ENCODE measurements at places on chromosomes 5 and 9. TPM values are rescaled to one million over a fixed set of nuclear protein-coding genes. Genes with fewer than 3 reads are reported as not detected.
A peak's percentile ranks its signal among the peaks of the same experiment; 100 is the strongest.

KCNIP1 gene
- total RNA-seq = not detected

ARID3C gene
- not detected for total RNA-seq

ENDOG gene
- 28.2 TPM for total RNA-seq

AMBP gene
- total RNA-seq = not detected

CD274 gene
- total RNA-seq = 2.2 TPM

DNA sequence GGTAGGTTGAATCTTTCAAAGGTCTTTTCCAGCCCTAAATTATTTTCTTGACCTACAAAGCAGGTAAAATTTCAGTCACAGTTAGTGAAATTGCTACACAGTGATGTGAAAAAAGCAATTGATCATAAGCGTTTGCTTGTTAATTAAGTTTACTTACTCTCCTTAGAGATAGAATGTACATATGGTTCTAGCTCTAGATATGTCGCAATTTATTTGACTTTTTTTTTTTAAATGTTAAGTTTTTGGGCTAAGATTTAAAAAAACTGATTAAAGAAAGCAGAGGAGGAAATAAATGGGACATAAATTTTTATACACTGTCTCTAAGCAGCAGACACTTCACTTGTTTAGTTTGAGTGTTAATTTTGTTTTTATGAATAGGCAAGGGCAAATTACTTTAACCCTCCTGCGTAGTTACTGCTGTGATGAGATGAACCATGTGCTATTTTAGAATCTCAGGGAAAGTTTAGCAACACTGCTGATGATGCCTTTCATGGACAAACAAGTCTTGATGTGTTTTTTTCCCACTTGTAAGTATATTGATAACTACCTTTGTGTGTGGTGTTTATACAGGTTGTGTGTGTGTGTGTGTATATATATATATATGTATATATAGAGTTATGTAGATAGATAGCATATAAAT, 38.3 kb upstream of the FAM120AOS start:
- no peak for DNase-seq

DNA sequence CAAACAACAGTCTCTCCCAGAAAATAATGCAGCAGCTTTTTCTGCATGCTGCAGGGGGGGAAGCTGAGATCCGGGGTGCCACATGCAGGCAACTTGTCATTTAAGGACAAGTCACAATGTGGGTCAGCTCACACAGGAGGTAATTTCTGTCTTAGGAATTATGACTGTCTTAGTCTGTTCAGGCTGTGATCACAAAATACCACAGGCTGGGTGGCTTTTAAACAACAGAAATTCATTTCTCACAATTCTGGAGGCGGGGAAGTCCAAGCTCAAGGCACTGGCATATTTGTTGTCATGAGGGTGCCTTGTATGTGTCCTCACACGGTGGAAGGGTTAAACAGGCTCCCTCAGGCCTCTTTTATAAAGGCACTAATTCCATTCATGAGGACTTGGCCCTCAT, 127.7 kb downstream of the DIRAS2 start:
- no peak for DNase-seq

GRCh38 chr5:11069041-11069440, 308.0 kb upstream of the DAP start:
- DNase-seq = no peak

DNA sequence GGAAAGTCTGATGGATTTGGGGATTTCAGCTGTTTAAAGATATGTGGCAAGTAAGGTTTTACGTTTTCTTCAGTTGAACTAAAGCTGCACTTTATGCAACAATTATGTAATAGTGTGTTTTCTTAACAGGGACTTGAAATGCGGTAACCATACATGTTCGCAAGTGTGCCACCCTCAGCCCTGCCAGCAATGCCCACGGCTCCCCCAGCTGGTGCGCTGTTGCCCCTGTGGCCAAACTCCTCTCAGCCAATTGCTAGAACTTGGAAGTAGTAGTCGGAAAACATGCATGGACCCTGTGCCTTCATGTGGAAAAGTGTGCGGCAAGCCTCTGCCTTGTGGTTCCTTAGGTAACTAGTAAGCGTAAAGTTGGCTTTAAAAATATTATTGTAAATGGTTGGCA, 28.5 kb downstream of the NFX1 start:
- DNase-seq = no peak

DNA sequence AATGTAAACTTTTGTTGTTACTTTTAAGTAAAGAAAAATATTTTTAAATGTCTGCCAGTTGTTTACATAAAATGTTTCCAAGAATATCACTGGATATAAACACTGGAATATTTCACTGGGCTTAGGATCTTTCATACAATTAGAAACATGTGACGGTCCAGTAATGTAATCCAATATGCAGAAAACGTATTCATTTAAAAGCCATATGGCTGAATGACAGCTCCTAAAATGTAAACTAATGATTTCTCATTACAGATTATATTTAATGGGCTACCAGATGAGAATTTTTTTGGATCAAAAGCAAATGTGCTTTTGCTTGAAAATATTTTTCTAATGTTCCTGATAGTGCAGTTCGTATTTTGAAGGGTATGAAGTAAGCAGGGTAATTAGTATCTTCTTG, 124.3 kb downstream of the TTC39B start:
- DNase-seq = no peak

DNA sequence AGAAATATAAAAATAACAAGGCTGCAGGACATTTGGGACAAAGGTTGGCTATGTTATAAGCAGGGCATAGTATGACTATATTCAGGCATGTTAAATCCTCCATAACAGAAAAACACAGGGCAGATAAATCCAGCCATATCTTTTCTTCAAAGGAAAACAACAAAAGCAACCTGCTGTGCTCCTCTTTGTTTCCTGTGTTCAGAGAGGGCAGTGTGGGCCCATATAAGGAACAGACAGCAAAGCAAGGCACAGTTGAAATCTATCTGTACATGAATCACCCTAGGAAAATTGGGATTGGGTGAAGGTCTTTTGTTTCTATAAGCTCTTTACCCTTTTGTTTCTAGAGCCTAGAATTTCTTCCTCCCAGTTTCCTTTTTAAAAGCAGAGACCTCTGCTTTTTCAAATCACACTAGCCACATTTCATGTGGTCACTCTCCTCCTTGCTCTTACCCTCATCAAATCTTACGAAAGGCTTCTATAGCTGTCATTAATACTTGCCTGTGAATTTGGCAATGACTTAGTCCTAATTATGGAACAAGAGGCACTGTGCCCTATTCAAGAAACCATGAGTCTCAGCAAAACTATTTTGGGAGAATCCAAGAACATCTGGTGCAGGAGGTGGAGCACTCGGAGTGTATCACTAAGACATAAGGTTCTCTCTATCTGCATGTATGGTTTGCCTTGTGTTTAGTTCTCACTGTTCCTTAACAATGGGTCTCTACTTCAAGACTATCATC, 1.8 kb downstream of the GZMA start:
- DNase-seq = no peak

GRCh38 chr5:58708456-58708855, 125.6 kb downstream of the RAB3C start:
- no peak for DNase-seq

DNA sequence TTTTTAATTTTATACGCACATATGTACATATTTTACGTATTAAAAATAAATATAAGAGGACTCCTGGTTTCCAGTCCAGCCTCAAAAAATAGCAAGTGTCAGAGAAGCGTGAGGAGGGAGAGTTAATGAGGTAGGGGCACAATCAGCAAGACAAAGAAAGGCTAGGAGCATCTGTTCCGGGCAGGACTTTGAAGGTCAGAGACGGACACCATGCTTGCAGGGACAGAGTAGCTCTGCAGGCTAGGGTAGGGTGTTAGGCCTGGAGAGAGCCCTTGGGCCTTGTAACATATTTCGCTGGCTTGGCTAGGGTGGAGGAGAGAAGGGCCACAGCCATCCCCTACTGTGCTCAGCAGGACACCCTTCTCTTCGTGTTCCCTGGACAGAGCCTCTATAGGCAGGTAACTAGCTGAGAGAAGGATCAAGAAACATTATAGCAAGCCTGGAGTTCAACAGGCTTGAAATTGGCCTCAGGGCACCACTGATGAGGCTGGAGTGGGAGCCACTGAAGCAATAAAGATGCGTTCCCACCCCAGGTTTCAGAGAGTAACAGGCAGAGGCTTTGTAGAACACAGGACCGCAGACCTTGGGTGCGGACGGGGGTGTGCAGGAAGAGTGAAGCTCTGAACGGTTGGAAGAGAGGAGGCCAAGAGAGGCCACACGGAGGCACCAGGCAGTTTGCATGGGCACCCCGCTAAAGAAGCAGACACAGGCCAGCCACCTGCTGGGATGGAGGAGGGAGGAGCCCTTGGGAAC, 9.7 kb upstream of the IPPK start:
- no peak for DNase-seq

DNA sequence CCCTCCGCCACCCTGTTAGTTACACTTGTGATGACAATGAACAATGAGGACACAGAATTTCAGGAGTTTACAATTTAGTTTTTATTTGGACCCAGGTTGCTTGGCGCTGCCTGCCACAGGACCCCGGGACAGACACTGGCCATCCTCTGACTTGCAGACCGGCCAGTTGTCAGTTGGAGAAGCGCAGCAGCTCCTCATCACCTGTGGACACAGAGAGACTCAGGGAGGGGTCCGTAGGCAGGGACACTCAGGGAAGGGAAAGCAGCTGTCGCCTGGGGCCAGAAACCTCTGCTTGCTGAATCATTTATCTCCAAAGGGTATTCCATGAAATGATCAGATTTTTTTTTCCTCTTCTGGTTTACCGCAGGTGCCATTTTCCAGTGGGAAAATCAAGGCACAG, 18.0 kb downstream of the AMBP start:
- peak; percentile 55 for DNase-seq

DNA sequence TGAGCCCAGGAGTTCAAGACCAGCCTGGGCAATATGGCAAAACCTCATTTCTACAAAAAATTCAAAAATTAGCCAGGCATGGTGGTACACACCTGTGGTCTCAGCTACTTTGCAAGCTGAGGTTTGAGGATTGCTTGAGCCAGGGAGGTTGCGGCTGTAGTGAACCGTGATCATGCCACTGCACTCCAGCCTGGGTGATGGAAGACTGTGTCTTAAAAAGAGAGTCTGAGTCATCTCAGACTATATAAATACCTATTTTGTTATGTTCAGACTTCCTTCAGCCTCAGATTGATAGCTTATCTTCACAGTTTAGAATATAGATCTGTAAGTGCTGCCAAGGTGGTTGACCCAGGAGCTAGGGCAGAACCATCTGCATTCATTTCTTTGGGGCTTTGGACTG, 1.6 kb upstream of the PAIP2 start:
- DNase-seq = no peak

DNA sequence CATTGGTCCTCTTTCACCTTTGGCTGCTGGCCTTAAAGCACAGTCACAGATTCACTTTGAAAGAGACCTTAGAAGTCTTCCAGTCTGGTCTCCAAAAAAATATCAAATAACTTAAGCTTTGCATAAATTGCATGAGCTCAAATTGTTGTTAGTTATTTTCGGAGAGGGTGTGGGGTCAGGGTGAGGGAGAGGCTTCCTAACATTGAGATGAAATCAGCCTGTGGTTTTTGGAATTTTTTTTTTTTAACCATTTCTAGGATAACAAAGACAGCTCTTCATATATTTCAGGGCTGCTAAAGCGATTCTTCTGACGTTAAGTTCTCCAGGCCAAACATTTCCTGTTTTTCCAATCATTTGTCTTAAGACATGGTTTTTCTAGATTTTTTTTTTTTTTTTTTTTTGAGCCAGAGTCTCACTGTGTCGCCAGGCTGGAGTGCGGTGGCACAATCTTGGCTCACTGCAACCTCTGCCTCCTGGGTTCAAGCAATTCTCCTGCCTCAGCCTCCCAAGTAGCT, 4.5 kb downstream of the OCLN start:
- no peak for DNase-seq

DNA sequence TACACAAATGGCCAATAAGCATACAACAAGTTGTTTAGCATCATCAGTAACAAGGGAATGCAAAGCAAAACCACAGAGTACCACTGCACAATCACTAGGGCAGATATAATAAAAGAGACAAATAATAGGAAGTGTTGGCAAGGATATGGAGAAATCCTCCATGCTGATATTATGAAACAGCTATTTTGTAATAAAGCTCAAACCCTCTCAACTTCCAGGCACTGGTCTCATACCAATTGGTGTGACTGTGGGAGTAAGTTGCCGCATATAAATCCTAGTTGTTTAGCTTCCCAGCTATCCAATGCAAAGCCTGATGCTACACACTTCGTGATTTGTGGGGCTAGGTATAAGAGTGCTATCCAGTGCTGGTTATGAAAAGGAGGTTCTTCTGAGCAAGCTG, 88.6 kb downstream of the SMIM23 start:
- DNase-seq = no peak

DNA sequence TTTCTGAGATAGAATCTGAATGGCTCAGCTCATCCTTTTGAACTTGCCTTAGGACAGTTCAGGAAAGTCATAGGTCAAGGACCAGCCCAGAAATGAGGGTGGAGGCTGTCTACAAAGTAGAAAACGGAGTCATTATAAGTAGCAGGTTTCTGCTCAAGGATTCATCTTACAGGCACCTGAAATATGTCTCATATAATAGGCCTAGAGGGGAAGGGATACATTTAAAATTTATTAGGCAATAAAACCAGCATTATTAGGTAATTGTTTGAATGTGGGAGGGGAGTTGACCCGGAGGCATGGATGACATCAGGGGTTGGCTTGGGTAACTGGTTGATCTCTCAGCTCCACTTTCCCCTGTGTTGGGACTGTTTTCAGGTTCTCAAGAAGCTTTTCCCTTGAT, 11.9 kb upstream of the GALNT10 start:
- no peak for DNase-seq

DNA sequence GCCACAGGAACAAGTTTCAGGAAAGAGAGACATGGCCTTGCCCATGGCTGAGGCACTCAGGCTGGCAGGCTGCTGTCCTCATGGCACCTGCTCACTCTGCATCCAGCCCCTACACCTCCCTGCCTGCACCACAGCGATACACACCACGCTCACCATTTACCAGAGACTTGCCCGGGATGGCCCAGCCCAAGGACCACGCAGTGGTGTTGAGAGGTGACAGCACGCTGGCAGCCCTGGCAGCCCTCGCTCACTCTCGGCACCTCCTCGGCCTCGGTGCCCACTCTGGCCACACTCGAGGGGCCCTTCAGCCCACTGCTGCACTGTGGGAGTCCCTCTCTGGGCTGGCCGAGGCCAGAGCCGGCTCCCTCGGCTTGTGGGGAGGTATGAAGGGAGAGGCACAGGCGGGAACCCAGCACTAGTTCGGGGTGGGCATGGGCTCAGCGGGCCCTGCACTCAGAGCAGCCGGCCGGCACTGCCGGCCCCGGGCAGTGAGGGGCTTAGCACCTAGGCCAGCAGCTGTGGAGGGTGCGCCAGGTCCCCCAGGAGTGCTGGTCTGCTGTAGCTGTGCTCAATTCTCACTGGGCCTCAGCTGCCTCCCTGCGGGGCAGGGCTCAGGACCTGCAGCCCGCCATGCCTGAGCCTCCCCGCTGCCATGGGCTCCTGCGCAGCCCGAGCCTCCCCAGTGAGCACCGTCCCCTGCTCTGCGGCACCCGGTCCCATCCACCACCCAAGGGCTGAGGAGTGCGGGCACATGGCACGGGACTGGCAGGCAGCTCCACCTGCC, 20.3 kb downstream of the ZDHHC11B start:
- no peak for DNase-seq

All from vagina (tissue), 2 donors.